Activated T-helper 1 cell treated with Interleukin-2 at 50 U/mL for 16 hours (primary cell): ENCODE measurements at places on chromosomes 5 and 9.

DNA sequence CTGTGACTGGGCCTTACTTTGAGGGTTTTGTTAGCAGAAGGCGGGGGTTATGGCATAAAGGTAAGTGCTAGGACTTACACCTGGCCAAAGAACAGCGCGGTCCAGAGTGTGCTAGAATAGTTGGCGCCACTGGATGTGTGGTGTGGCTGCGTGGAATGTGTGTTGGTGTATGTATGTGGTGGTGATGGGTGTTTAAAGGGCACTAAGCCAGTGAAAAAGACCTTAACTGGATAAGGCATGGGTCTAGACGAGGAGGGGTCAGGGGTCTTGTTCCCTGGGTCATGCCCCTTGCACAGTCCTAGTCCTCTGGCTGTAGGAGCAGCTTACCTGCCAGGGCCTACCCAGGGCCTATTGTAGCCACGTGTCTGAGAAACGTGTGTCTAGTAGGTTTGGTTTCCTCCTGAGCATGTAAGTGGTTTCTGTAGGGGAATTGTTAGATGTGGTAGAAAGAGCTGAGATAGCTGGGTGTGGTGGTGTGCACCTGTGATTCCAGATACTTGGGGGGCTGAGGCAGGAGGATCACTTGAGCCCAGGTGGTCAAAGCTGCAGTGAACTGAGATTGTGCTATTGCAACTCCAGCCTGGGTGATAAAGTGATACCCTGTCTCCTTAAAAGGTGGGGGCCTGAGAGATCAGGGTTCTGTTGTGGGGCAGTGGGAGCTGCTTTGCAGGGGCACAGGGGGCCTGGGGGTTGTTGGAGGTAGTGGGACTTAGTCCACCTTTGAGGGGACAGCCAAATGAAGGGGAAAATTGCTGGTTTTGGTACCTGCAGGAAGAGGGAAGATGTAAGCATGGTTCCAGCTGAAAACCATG, 55.2 kb downstream of the HSPA4 start:
- DNase-seq: no peak

DNA sequence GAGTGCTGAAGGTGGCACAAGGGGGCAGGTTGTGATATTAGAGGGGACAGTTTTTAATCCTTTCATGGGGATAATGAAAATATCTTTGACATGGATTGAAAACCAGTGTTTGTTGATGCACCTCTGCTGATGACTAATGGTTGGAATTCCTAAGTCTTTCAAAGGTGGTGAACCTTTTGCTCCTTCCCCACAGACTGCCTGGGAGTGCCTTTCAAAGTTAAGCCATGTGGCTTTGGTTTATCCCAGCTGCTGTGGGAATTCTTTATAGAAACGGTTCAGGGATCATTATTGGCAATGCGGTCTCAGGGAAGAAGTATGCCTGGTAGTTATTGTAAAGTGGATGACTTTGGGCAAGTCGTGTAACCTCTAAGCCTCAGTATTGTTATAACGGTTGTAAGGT, 45.7 kb downstream of the PIP5K1B start:
- DNase-seq: no peak

GRCh38 chr9:6930827-6931226, 173.1 kb downstream of the KDM4C start:
- DNase-seq: no peak

- no peak for DNase-seq
Observed at GRCh38 chr5:10581867-10582511, 18.1 kb downstream of the ANKRD33B start.

DNA sequence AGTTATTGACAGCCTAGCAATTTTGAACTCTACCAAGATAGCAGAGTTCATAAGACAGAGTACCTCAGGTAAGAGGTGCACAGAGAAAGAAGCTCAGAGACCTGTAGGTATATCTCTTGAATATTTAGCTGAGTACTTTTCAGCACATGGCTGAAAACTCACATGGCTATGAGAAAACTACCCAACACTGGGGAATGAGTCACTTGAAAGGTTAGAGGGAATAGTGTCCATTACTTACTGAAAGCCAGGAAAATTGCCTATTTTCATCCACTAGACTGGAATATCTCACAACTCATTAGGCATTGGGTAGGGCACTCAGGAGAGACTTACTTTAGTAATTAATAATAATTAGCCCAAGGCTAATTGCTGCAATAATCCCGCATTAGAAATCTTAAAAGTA, 8.3 kb downstream of the TSLP start:
- DNase-seq: no peak

- no peak for DNase-seq
Observed at GRCh38 chr5:171520300-171521174, 101.1 kb downstream of the FGF18 start.

- no peak for DNase-seq
Observed at GRCh38 chr9:124652615-124653393, 118.3 kb downstream of the NR6A1 start.

DNA sequence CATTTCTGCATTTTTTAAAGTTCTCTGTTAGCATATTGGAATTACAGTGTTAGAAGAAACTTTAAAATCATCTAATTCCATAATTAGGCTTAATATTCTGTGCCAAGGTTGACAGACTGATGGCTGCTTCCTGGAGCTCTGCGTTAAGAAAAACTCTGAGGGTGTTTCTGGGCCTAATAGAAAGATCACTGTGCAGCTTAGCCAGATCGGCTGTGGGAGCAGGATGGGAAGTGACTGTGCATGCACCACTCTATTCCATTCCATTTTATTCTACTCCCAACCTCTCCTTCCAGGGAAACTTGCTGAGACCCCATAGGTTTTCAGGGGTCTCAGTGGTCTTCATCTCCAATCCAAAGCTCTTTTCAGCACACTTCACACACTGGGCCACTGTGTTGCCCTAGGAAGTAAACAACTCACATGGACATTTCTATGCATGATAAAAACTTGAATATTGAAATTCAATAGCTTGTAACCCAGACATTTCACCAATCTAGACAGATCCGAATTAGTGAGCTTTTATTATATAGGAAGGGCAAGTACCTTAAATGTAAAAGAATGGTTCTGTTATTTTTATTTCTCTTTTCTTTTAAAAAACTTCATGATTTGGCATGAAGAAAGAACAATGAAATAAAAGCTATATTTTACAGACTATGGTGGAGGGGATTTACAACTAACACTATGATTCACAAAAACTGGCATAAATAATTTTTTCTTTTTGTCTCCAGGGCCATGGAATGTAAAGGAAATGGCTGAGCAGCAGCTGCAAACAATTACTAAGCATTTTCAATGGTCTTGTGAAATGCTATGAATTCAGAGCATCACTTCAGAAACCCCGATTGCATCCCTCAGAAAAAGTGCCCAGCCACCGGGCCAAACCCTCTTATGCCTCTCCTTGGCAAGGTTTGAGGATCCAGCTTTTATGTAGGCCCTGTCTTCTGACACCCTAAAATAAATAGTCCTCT, 51.4 kb upstream of the DAB2 start:
- DNase-seq: no peak

GRCh38 chr9:109252291-109252690, 68.6 kb downstream of the EPB41L4B start:
- no peak for DNase-seq

- no peak for DNase-seq
Observed at GRCh38 chr9:116693233-116693731, 6.2 kb downstream of the TRIM32 start.

DNA sequence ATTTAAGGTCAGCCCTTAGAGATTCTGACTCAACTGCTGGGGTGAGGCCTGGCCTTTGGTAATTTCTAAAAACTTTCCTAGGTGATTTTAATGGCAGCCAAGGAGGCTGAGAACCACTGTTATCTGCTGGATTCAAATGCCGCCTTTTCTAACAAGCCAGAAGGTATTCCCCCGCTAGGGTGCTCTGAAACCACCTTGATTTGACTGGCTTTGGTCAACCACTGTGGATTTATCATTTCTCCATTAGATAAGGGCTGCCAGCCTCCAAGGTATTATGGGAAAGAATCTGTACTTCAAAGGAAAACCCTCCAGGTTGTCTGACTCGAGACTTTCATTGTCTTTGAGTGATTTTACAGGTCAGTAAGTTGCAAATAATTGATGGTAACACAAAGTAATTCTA, 4.3 kb downstream of the ANXA6 start:
- DNase-seq: no peak

GRCh38 chr9:120091206-120091605, 488.8 kb downstream of the CDK5RAP2 start:
- DNase-seq: no peak

DNA sequence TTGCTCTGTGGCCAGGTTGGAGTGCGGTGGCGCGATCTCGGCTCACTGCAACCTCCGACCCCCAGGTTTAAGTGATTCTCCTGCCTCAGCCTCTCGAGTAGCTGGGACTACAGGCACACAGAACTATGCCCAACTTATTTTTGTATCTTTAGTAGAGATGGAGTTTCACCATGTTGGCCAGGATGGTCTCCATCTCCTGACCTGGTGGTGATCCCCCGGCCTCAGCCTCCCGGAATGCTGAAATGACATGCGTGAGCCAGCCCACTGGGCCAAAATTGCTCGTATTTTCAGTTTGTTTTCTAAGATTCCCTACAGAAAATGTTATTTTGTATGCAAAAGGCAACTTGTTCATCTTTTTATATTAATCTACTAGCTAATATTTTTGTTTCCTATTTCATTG, 782.6 kb downstream of the TLE1 start:
- no peak for DNase-seq

- no peak for DNase-seq
Observed at GRCh38 chr5:154220625-154221024, 30.1 kb downstream of the GALNT10 start.

DNA sequence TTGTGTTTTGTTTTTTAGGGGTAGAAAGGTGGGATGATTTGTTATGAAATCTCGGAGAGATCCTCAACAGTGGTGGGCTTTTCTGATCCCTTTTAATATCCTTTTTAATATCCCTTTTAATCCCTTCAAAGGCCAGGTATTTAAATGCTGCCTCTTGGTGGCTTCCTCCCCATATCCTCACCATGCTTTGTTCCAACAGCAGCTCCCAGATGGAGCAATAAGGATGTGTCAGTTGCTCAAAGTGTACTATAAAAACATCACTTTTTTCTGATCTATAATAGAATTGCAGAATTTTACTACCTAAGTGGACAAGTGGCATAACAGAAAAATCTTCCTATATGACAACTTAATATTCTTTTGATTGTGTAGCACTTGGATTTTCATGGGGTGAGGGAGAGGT, 160.1 kb downstream of the GNAQ start:
- no peak for DNase-seq

DNA sequence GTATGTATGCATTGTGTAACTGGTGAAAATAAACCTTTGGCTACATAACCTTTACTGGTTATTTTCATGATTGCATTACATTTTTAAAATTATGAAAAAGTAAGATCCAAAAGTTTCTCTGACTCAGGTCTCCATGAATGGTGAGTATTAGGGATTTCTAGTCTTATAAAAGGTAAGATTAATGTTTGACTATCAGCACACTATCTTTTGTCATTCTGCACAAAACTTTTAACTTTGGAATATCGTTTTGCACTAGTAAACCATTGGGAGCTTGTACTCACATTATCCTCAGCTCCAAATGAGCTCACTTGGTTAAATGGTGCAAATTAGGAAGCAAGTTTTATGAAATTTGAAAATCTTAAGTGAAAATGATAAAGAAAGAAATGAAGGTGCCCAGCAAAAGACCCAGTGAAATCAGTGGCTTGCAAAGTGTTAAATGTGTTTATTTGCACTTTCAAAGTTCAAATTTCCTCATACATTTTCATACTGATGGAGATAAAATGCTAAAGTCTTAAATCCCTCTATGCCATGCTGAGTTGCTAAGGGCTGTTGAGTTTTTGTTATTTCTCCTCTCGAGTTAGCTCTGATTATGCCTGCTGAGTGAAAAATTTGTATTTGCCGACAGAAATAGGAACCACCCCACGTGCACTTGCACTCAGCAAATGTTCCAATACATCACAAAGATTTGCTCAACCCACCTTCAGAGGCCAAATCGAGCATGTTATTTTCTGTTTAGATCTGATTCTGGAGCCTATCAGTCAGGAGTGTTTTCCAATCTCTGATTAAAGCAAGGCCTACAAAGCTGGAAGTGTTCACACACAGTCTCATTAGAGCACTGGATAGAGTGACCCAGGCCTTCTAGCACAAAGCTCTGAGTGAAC, 885.7 kb downstream of the NR2F1-AS1 start:
- no peak for DNase-seq

DNA sequence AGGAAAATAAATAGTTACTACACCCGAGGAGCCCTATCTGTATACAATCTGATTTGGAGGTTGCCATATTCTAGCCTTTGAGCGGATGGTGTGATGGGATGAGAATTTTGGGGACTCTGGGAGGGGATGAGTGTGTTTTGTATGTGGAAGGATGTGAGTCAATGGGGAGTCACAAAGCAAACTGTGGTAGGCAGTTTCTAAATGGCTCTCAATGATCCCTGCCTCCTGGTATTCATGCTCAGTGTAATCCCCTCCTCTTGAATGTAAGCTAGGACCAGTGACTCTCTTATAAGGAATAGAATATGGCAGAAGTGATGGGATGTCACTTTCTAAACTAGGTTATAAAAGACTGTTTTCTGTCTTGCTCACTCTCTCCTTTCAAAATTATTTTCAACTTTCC, 205.7 kb upstream of the RIOK2 start:
- no peak for DNase-seq

GRCh38 chr5:120101771-120102170, 362.3 kb upstream of the PRR16 start:
- no peak for DNase-seq

GRCh38 chr9:77910194-77910621, 121.4 kb downstream of the GNAQ start:
- DNase-seq: no peak

- DNase-seq: no peak
Observed at GRCh38 chr5:163631856-163632255, 126.4 kb downstream of the MAT2B start.

DNA sequence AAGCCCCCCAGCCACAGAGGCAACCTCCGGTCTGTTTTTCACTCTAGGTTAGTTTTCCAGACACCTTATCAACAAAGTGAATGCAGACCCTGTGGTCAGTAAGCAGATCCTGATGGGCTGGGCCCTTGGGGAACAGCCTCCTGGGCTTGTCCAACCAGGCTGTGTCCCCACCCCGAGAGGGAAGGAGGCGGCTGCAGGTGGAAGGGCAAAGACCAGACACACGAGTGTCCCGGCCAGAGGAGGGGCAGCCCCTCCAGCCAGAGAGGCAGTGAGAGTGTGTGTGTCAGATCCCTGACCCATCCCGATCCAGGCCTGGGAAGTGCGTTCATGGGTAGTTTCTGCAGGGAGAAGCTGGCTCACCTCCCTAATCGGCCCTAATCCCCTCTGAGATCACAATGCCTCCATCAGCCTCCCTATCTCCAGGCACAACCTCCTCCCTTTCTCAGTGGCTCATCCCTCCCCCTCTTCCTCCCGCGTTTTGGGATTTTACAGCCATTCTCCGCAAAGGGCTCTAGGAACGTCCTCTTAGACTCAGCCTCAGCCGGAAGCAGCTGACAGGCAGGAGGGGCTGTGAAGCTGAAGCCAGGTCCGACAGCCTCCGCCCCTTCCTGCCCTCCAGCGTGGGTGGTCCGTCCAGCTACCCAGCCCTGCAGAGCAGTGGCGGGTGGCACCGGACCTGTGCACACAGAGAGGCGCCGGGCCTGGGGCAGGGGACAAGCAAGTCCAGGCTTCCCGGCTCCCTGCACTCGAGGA, 9.7 kb downstream of the SLC12A7 start:
- no peak for DNase-seq

GRCh38 chr5:33241802-33242201, 199.0 kb upstream of the TARS1 start:
- DNase-seq: no peak

- DNase-seq: no peak
Observed at GRCh38 chr9:99249619-99250018, 27.5 kb downstream of the SEC61B start.

- no peak for DNase-seq
Observed at GRCh38 chr5:32542216-32543059, 42.9 kb upstream of the SUB1 start.
